ENCODE measurements at places on chromosomes 16 and 17.
A peak's percentile ranks its signal among the peaks of the same experiment; 100 is the strongest.

DNA sequence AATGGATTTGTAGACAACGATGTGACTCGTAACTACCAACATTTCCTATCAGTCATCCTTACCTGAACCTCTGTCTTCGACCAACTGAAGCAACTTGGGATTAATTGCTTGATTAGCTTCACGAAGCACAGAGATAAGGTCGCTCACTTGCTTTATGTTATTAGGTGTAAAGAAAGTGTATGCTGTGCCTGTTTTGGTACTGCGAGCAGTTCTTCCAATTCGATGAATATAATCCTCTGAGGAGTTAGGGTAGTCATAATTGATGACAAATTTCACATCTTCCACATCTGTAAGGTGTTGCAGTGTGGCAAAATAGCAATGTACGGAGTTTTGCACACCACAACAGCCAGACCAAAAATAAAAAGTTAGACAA lies 3.6 kb upstream of the POLG2 start:
- DNase-seq, result no peak

GRCh38 chr17:50532452-50533024 lies at the start of gene EPN3:
TSS of gene EPN3 (plus strand) at chr17:50532735. CDS start at chr17:50536557, 3,822 bp downstream.
- no peak for DNase-seq

DNA sequence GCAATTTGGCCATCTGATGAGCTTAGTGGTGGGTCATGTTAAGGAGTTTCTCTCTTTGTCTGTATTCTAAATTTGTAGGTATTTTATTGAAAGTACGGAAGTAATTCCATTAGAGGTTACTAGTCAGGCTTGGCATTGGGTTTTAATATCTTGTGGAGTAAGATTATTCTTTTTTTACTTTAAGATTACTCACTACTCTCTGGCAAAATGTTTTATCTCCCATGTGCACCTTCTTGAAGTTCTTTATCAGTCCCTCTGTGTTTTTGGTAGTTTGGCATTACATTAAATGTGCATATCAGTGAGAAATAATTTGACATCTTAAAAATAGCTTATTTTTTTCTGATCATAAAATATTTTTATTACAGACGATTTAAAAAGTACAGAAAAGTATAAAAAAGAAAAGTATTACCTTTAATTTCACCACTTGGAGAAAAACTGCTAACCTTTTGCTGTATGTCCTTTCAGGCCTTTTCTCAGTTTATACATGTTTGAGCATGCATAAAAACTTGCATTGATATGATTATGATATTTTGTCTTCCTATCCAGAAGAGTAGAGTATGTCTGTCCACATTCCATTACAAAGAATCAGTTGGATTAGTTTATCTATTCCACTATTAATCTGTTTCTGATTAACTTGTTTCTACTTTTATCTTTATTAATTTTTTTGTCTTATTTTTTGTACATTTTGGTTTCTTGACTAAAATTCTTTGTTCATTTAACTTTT lies 198.3 kb downstream of the SPECC1 start:
- no peak for DNase-seq

- no peak for DNase-seq
Measured at GRCh38 chr17:37642681-37643080, 565 bp downstream of the DDX52 start.

GRCh38 chr17:75878174-75878998 lies at the start of gene TRIM47:
TSS of gene TRIM47 (minus strand) at chr17:75878581. CDS start at chr17:75878548, 33 bp downstream.
- DNase-seq, result peak; percentile 27

- DNase-seq, result no peak
Measured at GRCh38 chr17:44940317-44940716, 7.3 kb downstream of the KIF18B start.

DNA sequence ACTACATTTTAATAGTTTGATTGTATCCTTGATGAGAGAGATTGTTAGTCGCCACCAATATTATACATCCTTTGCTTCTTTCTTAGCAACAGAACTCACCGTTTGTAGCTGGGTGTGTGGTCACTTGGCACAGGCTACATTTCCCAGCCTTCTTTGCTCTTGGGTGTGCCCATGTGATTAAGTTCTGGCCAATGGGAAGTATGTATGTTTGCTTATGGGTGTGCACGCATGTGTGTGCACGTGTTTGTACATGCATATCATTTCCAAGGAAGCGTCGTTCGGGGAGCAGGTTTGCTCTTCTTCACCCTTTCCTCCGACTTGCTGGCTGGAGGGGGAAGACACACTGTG lies 4.4 kb upstream of the SEC14L1 start:
- no peak for DNase-seq

DNA sequence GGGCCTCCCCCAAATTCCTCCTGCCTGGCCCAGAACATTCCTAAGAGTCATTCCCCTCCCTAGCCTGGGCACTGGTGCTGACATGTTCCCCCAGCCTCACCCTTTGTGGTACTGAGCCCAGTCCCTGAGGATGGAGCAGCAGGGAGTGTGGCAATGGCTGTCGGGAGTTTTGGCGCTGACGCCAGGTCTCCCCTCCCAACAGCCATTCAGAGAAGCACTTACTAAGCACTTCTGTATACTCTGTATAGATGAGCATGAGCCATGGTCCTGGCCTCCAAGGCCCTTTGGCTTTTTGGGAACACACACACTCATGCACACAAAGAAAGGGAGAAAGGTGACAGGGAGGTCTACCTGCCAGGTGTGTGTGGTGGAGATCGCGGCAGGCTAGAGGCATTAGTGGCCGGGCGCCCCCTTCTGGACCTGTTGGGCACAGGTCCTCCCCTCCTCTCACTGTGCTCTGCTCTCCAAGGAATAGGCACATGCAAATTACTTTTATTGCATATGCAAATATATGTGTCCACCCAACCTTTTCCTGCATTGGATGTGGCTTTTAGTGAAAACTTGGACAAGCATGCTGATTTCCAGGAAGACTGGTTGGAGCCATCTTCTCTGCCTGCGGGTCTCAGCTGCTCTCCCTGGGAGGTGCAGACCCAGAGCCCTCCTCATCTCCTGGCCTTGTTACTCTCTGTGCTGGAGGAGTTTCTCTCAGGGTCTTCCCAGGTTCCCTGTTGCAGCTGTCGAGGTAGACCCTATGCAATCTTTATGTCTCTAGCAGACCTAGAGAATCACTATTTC lies 17.4 kb upstream of the C17orf107 start:
- no peak for DNase-seq

DNA sequence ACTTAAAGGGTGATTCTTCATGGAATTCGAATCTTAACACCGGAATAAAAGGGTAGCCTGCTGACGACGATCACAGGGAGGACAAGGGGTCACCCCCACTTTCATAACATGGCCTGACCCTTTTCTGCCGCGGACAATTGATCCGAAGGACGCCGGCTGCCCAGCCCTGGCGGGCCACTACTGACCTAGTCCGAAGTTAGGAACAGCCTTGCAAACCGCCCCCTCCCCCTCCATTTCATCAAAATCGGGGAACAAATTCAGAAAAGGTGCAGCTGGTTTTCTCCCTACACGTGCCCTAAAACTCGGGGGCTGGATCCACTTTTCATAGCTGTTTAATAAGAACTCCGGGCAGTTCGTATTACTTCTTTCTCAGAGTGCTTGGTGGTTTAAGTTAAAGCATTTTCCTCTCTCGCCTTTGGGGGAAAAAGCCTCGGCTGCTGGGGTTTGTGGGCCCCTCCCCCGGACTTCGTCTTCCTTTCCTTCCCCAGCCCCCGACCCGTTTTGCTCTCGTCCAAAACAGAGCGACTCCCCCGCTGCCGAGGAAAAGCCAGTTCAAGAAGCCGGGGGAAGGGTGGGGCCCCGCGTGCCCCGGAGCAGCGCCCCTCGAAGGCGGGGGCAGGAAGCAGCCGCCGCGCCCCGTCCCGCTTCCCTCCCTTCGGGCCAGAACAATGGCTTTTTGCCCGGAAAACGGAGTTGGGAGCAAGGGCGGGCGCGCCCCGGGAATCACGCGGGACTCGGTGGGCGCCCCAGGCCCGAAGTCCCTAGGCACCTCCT lies 641 bp upstream of the CBX2 start:
- no peak for DNase-seq

DNA sequence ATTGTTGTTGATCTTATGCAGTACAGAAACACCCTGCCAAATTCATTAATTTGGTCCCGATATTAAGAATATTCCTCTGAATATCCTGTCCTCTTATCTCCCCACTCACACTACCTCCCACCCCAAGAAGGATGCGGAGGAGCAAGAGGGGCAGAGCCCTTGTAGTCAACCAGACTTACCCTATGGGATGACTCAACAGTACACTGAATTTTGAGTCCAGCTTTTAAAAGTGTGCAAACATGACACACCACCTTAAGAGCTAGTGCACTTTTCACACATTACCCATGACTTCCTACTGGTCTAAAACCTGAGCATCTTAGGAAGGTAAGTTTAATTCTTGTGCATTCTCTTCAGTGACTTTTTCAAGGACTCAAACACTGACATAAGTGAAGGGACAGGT lies 9.5 kb downstream of the USP22 start:
- no peak for DNase-seq

GRCh38 chr16:17343728-17344127 lies 127.0 kb downstream of the XYLT1 start:
- DNase-seq, result no peak

DNA sequence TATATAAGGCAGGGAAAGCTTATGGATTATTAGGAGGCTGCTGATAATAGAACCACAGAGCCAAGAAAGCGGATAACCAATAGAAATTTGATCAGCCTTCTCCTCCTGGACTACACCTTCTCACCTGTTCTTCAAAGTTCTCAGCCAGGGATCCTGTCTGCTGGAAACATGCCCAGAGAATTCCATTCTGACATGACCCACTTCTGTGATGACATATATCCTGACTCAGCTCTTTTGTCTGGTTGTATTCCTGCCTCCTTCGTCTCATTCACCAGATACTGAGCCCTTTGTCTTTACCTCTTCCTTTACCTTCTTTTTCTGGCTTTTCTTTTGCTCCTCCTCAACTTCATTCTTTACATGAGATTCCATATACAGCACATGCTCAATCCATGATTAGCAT lies 576.1 kb downstream of the CDH11 start:
- no peak for DNase-seq

DNA sequence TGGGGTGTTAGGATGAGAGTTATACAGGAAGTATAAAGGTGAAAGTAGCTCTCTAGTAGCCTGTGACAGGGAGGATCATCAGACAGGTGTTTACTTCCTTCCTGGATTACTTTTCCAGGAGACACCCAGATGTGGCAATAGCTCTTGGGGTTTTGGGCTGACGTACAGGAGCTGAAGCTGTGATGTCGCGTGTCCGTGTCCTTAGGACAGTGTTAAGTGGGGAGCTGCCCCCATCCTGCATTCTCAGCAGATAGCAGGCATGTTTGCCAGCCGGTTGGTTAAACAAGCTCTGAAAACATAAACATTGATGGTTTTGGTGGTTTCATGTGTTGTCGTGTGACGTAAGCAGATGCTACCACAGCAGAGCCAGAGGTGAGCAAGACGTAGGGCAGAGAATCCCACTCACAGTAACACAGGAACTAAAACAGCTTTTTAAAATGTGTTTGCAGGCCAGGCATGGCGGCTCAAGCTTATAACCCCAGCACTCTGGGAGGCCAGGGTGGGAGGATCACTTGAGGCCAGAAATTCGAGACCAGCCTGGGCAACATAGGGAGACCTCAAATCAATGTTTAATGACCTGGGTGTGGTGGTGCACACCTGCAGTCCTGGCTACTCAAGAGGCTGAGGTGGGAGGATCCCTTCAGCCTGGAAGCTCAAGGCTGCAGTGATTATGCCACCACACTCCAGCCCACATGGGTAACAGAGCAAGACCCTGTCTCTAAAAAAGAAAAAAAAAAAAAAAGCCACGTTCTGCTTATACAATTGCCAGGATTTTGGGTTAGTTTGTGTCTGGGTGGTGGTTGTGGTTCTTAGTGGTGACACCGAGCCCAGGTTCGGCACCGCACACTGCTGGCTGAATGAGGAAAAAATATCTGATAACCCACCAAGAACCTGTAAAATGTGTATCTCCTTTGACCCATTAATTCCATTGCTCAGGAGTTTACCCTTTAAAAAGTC lies 18.2 kb upstream of the IL17C start:
- DNase-seq, result no peak

- DNase-seq, result no peak
Measured at GRCh38 chr17:21193031-21193430, 20.9 kb downstream of the TMEM11 start.

GRCh38 chr16:31529937-31530312 lies 2.2 kb downstream of the AHSP start:
- no peak for DNase-seq

DNA sequence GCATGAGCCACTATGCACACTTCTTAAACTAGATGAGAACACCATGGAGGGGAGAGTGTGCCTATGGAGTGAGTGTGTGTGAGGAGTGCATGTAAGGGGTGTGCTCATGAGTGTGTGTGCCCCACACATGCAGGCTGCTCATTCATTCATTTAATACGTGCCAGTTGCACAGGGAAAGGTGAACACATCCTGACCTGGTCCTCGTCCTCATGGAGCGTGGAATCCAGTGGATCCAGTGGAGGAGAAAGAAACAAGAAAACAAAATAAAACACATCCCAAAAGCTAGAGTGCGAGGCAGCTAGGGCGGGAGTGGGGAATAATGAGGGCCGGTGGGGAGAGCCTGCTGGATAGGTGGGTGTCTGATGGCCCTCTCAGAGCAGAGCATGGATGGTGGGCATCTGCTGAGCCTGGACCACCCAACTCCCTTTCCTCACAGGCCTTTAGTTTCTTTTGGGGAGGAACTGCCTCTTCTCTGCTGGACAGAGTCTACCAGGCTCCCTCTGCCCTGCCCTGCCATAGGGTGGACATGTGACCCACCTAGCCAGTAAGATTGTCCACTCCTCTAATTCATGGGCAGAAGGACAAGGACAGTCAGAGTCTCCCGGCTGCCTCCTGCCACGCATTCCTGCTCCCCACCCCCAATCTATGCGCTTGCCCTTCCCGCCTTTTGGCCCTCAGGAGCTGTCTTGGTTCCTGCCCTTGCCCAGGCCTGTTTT lies 204.3 kb downstream of the RAB11FIP4 start:
- DNase-seq, result no peak

DNA sequence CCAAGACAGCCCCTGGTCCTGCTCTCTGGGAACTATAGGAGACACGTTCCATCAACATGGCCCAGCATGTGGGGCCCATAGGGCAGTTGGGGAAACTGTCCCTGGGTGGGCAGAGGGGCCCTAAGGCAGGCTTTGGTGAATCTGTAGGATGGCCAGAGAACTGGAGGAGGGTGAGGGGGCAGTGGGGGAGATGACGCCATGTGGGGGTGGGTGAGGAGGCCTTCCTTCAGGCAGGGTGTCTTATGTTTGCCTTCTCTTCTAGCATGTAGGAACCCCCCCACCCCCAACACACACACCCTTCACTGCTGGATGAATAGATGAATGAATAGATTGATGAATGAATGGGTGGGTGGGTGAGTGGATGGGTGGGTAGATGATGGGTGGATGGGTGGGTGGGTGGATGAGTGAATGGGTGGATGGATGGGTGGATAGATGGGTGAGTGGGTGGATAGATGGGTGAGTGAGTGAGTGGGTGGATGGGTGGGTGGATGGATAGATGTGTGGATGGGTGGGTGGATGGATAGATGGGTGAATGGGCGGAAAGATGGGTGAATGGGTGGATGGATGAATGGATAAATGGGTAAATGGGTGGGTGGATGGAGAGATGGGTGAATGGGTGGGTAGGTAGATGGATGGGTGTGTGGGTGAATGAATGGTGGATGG lies 2.5 kb upstream of the CBFA2T3 start:
- no peak for DNase-seq
